A172 (cell line): ENCODE measurements at places on chromosomes 7 and 10. TPM values are rescaled to one million over a fixed set of nuclear protein-coding genes. Genes with fewer than 3 reads are reported as not detected.

Gene GDF2
- not detected in 2 replicates for total RNA-seq

Gene LIPF
- not detected in 2 replicates for total RNA-seq

Gene PCLO
- total RNA-seq, result 44.4 and 53.0 TPM in 2 replicates

Gene CLRN3
- 0.31 TPM in 1 of 2 replicates, not detected in the other for total RNA-seq

Gene GIMAP5
- not detected in 2 replicates for total RNA-seq

Gene SORCS3
- total RNA-seq, result not detected in 2 replicates

Gene CCL26
- 1.7 and 6.7 TPM in 2 replicates for total RNA-seq

Gene AGR2
- total RNA-seq, result not detected in 2 replicates

Gene ZNF33A
- total RNA-seq, result 17.4 and 18.4 TPM in 2 replicates
